Smooth muscle cell of the brain vasculature (primary cell): ENCODE measurements at places on chromosomes 1 and 21.

DNA sequence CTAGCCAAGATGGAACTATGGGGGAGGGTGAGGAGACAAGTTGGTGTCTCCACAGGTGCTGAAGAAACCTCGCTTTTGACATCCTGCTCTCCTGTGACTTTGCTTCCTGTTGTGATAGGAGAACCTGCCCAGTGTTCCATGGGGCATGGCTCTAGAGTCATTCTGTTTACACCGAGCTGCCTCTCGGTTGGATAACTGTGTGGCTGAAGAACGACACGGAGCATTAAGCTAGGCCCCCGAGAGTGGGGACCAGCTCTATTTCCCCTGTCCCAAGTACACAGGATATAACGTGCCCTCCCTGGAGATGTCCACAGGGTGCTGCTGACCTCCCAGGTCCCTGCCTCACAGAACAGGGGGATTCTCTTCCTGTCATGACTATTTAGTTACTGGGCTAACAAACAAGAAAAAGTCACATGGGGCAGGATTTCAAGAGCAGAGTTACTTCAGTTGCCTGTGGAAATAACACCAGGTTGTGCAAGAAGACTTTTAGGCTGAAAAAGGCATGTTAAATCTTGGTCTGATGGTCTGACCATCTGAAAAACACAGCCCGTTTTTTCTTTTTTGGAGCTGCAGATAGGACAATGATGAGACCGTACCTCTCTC lies 29.4 kb upstream of the PPP2R5A start:
- no peak for DNase-seq

GRCh38 chr1:110210604-110211495 lies 736 bp downstream of the KCNC4 start:
- DNase-seq = no peak

GRCh38 chr21:42584296-42584641 lies 69.2 kb upstream of the PDE9A start:
- no peak for DNase-seq

DNA sequence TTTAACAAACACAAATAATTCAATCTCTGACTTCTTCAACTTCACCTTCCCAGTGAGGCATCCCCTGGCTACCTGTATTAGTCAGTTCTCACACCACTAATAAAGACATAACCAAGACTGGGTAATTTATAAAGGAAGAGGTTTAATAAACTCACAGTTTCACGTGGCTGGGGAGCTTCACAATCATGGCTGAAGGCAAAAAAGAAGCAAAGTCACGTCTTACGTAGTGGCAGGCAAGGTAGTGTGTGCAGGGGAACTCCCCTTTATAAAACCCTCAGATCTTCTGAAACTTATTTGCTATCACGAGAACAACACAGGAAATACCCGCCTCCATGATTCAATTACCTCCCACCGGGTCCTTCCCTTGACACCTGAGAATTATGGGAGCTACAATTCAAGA lies 478.5 kb downstream of the ADGRL2 start:
- DNase-seq = no peak

DNA sequence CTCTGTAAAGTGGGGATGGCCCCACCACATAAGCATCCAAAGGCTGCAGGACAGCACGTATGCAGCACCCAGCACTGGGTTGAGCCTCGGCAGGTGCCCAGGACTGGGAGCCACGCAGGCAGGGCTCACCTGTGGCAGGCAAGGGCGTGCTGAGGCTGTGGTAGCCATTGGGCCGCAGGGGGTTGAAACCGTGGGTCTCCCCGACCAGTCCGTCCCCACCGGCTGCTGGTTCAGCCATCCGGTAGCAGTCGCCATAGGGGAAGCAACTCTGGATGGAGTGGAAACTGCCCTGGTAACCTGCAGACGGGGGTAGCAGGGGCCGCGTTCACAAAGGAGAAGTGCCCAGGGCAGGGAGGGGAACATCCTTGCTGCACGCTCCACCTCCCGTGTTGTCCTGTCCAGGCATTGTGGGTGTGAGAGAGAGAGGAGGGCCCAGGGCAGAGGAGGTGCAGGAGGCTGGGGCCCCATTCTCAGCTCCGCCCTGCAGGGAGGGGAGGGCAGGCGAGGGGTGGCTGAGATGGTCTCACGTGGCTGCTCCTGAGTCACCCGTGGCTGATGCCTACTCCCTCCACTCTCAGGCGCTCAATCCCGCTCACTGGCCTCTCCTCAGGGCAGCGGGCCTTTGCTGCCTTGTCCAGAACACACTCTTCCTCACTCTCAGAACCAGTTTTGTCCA lies 49.9 kb downstream of the DMRTB1 start:
- DNase-seq = no peak

- DNase-seq = no peak
Measured at GRCh38 chr1:176691251-176692228, 228.6 kb downstream of the PAPPA2 start.

GRCh38 chr1:40478276-40478675 lies 1.2 kb downstream of the ZFP69 start:
- DNase-seq = no peak

DNA sequence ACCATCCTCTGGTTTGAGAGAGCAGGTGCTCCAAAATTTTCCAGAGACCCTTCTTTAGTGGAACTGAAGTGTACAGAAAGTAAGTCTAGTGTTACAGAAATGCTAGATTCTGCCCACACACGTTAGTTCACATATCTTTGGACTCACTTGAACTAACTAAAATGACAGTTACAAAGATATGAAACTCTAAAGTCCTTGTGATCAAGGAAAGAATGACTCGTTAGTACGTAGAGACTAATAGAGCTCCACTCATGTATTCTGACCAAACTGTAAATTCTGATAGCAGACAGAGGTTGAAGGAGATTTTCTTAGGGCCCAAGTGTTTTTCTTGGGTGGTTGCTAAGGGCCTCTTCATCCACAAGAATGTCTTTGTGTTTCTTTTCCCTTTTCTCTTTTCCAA lies 491.5 kb upstream of the B3GALT2 start:
- no peak for DNase-seq

DNA sequence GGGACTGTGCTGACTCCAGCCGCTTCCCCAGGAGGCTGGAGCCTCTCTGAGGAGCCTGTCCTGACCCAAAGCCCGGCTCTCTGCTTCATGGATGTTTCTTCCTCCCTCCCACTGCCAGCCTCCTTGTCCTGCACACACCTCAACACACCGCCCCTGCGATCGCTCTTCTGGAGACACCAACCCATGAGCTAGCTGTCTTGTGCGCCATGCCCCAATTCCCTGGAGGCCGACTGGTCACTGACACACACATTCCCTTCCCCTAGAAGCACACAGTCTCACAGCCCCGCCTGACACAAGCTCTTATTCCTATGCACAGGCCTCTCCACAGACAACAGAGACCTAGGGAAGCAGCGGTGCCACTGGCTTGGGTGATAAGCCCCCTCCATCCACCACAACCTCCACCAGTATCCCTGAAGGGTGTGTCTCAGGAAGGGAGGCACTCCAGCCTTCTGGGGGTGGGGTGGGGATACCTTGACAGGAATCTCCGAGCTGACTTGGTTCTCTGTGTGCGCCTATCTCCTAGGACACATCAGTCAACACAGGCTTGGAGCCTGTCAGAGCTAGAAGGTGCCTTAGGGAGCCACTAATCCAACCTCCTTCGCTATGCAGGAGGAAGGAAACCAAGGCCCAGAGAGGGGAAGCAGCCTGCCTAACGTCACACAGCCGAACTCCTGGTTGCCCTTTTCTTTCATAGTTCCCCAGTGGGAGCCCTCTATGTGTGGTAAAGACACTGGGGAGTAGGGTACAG lies 31.1 kb downstream of the AHDC1 start:
- no peak for DNase-seq

DNA sequence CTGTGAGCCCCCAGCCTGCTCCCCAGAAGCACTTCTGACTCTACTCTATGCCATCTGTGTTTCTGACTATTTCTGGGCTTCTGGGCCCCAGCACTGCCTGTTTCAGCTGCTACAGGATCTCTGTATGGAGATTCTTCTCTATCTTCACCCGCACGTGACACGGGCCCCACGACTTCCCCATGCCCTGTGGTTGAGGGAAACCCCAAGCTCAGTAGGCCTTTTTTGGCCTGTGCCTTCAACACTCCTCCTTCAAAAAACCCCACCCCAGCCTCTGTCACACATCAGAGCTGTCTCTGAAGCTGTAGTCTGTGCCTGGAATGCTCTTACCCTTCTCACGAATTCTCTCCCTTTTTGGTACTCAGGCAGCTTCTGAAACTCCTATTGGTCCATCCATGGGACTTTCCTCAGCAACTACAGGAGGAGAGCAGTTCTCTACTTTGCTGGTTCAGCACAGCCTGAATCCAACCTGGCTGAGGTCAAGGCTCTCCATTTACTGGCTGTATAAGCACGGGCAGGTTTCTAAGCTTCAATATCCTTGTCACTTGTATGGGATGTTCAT lies 2.0 kb upstream of the NID1 start:
- no peak for DNase-seq

DNA sequence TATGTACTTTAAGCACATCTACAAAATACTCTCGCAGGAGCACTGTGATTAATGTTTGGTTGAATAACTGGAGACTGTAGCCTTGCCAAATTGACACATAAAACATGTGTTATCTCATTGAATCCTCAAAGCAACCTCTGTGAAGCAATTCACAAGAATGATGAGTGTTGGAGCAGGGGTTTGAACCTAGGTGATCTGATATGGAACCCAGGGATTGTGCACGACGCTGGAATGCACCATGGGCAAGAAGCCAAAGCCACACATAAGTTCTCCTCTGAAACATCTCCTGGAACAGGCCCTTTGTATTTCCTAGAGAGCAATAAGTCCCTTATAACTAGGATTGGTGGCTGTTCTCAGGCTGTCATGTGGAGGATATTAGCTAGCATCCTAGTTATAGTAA lies 124.6 kb upstream of the IVNS1ABP start:
- no peak for DNase-seq

DNA sequence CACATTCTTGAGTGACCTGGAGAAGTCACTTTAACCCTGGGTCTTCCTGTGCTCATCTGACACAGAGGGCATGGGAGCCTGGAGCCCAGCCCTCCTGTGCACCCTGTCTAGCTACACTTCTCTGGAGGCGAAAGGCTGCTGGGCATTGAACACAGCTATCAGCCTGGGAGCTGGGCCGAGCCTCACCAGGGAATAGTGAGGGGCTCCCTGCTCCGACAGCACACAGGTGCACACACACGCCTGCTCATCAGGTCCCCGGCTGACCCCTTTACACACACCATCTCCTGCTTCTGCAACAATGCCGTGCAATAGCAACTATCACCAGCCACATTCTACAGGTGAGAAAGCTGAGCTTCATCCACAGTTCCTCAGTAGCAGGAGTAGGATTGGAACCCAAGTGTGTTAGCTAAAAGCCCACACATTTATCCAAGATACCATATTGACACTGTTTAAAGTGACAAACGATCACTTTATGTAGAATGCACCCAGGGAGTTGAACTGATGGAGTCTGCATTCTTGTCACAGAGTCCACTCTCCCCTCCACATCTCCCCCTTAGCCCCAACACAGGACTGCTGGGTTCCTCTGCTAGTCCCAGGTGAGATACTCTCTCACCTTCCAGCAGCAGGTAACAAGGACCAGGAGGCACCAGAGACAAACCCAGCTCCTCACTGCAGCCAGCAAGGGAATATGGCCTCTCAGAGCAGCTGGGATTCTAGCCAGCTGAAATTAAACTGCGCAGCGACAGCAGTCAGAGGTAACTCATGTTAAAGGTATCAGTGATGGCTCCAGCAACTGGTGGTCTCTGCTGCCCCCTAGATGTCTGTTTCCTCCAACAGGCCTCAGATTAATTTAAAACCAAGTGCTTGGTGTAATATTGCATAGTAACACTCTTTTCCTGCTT lies 18.3 kb upstream of the CAPN8 start:
- DNase-seq = no peak

DNA sequence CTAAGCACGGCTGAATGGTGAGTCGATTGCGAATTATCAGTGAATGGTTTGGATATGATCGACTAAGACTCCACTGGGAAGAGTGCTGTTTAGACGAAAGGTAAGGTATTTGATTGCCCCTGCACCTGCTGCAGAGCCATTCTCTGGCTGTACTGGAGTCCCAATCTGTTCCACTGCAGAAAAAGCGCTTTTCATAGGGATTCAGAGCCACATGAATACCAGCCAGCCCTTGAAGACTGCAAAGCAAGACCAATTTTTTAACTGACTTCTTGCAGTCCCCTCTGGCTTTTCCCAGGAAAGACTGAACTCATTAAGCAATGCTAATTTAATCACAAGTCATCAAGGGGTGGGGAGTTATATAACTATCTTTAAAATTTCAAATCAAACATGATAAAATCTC lies 1.3 kb downstream of the GREM2 start:
- no peak for DNase-seq

DNA sequence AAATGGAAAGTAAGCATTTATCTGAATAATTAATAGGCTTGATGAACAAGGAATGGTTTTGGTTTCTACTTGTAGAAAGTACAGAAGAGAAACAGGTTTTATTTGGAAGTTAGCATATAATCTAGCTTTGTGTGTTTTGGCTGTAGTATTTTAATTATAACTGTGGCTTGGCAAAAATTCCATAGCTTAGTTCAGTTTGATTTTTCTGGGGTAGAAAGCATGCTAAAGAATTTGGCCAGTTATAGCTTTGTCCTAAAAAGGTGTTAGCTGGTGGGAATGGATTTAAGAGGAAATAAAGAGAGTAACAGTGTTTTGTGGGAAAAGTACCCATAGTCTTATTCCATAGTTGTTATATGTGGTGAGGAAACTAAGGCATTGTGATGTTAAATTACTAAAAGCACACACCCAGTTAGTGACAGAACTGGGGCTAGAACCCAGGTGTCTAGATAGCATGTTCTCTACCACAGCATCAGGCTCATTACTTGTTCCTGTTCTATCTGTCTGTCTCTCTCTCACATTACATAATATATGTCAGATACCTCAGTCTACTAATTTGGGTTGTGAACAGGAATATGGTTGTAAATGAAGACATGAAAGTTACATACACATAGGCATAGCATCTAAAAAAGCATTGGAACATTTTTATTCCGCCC lies 55.0 kb downstream of the MPZL1 start:
- DNase-seq = no peak

GRCh38 chr1:180265871-180266270 lies 35.8 kb downstream of the LHX4 start:
- no peak for DNase-seq

DNA sequence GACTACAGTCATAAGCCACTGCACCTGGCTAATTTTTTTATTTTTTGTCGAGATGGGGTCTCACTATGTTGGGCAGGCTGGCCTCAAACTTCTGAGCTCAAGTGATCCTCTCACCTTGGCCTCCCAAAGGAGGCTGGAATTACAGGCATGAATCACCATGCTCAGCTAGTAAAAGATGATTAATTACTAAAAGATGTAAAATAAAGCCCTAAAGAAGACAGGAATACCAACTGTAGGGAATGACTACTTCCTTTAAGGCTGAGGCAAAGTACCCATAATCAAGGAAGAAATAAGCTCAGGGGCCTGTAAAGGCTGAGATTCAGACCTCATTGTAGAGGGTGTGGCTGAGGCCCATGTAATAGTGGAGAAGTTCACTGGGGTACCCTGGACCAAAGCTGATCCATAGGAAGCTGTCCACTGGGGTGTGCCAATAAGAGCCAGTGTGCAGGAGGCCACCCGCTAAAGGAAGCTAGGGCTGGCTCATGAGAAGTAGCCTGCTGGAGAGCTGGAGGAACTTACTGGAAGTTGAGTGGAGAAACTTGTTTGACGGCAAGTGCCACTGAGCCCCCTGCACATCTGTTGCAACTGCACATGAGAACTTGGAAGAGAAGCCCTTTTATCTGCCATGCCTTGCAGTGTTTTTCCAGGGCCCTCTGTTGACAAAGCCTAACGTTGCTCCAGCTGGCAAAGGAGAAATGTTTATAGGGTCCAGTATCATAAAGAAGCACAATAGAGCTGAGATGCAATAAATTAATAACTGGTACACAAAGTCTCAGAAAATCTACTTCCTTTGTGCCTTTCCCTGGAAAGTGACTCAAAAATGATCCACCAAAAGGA lies 17.8 kb upstream of the SERTAD4 start:
- DNase-seq = no peak

- DNase-seq = peak; percentile 74
Measured at GRCh38 chr1:24725209-24725651, 20.0 kb upstream of the CLIC4 start.
